ENCODE measurements at places on chromosomes 7 and 10. TPM values are rescaled to one million over a fixed set of nuclear protein-coding genes. Genes with fewer than 3 reads are reported as not detected.
A peak's percentile ranks its signal among the peaks of the same experiment; 100 is the strongest.

DNA sequence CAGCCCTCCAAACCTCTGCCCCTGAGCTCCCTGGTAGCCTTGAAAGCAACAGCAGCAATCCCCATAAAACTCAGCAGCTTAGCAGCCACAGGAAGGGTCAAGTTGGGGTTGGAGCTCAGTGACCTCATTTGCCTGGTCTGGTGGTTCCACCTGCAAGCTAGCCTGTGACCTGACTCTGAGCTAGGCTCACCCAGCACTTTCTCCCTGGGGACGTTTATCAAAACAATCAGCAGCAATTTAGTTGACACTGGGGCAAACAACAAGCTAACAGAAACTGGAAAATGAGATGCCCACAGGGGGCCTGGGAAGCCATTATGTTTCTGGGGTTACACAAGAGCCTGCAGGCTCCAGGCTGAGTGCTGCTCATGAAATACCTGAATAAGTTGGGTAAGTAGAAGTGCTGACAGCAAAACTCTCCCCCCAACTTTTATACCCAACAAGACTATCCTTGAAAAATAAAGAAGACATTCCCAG lies 22.4 kb upstream of the CRYGN start:
- no peak for ATAC-seq

- no peak for ATAC-seq
Measured at GRCh38 chr7:4271716-4272015, 410.4 kb upstream of the FOXK1 start.

DNA sequence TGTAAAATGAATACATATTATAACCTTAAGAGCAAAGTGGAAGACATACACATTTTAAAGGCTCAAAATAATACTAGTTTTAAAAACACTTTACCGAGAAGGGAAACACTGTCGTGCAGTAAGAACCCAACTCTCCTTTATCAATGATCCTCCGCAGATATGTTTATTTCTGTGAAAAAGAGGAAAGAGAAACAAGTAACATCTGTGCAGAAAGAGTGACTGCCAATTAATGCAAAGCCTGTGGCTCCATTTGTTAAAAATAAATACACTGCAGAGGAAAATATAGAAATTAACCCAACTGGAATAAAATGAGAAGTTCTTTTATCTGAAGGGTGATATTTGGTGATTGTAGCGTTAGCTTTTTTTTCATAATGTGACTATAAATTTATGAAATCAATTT lies 62.7 kb downstream of the HGF start:
- no peak for ATAC-seq

DNA sequence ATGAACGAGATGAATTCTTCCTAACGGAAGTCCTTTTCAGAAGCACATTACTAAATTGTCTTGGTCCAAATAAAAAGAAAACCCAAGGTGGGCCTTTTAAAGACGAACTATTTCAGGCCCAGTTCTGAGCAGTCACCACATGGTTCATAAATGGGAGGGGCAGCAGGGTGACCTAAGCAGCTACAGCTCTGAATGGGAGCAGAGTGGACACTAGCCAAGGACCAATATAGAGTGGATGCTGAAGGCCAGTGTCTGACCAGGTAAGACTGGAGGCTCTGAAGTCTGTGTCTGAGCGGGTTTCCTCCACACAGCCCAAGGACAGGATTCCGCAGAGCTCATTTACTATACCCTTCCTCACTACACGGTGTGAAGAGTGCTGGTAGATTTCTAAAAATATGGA lies 159.1 kb downstream of the TMEM26 start:
- ATAC-seq: no peak

GRCh38 chr10:133274751-133275683 lies 1.7 kb downstream of the ADAM8 start:
- peak; percentile 43 for ATAC-seq

The FAM221A gene
- 4.0 TPM for total RNA-seq

- ATAC-seq: no peak
Measured at GRCh38 chr10:75247797-75248196, 12.0 kb upstream of the COMTD1 start.
